Ascending aorta (tissue), 2 donors: ENCODE measurements at places on chromosomes 2 and 18.
A peak's percentile ranks its signal among the peaks of the same experiment; 100 is the strongest.

DNA sequence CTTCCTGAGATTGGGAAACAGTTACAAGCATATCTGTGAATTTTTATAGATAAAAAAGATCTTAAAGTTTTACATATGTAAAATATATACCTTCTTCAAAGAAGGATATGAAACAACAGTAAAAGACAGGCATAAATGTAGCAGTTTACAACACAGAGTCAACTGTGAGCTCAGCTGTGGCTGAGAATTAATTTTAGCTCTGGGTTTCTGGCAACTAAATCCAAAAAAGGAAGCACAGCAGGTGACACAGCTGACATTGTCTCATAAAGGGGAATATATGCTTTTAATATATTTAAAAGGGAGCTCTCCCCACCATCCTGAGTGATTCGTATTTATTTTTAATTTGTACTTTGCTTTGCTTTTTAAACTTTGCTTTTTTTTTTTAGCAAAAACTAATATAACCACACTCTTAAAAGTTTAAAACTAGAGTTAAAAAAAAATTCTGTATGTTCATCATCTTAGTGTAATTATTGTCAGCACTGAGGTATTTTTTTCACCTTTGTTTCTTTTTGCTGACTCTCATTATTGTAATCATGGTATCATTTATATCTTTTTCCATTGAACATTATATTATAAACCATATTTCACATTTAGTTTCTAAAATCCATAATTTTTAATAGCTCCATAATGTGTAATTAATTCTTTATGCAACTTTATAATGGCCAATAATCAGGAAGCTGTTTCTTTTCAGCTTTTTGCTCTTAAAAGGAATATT lies 6.7 kb downstream of the TUBB6 start:
- no peak for DNase-seq

DNA sequence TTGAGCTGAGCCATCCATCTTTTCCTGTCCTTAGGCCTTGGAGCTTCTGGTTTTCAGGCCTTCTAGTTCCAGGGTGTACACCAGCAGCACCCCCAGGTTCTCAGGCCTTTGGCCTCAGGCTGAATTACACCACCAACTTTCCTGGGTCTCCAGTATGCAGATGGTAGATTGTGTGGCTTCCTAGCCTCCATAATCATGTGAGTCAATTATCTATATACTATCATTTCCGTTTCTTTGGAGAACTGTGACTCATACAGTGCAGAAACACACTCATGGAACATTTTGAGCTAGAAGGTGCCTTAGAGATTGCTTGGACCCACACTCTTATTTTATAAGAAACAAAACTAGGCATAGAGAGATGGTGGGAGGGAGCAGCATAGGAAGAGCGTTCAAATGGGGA lies 167.4 kb downstream of the NCK2 start:
- no peak for DNase-seq

- DNase-seq: no peak
Measured at GRCh38 chr2:40103163-40103562, 324.1 kb upstream of the THUMPD2 start.

- no peak for DNase-seq
Measured at GRCh38 chr2:181104512-181105115, 124.2 kb downstream of the UBE2E3 start.

- no peak for DNase-seq
Measured at GRCh38 chr18:79123948-79124347, 54.8 kb downstream of the ATP9B start.

DNA sequence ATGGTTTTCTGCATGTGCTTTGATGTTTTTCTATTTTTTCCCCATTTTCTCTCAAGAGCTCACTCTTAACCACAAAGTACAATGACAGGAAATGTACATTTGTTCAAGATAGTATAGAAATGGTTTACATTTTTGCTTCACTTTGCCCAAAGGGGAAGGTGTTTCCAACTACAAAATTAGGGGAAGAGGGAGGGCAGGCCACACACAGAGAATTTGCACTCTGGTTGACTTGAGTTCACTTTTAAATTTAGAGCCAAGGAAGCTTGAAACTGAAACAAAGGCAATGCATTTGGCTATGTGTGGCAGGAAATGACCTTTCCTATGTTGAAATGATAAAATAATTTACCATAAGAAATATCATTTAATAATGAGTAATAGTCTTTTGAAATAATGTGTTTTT lies 19.1 kb upstream of the VIT start:
- no peak for DNase-seq

- DNase-seq: no peak
Measured at GRCh38 chr18:10705786-10706185, 180.0 kb downstream of the NAPG start.

DNA sequence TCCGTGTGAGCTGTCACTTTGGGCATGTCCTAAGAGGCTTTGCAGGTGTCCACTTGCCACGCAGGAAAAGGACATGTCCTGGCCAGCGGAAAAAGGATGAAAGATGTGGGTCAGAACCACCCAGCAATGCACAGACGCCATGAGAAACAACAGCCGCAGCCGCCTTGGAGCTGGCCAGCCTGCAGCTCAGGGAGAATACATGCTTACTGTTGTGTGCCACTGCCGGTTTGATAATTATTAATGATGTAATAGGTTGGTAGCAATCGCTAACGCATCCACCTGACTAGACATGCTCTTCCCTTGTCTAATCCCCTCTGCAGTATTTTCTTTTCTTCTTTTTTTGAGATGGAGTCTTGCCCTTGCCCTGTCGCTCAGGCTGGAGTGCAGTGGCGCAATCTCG lies 221.7 kb downstream of the HAUS1 start:
- DNase-seq: no peak

DNA sequence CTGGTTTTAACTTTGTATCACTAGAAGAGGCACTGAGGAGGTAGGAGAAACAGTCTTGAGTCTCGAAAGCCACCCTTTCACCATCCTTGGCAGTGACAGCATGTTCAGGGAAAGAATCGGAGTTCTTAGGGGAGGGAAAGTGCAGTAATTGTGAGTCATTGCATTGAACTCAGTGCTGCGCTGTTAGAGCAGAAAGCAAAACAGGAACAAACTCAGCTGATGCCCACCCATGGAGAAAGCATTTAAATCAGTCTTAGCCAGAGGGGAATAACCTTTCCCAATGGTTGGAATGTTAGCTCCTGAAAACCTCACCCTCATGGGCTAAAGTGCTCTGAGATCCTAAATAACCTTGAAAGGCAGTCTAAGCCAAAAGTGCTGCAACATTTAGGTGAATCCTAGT lies 845.6 kb upstream of the CNTNAP5 start:
- no peak for DNase-seq

- no peak for DNase-seq
Measured at GRCh38 chr2:19009510-19009909, 348.9 kb downstream of the OSR1 start.

- peak; percentile 71 for DNase-seq
Measured at GRCh38 chr2:100924520-100925451, 77.3 kb upstream of the RPL31 start.

- no peak for DNase-seq
Measured at GRCh38 chr2:54639609-54640008, 83.9 kb upstream of the EML6 start.

DNA sequence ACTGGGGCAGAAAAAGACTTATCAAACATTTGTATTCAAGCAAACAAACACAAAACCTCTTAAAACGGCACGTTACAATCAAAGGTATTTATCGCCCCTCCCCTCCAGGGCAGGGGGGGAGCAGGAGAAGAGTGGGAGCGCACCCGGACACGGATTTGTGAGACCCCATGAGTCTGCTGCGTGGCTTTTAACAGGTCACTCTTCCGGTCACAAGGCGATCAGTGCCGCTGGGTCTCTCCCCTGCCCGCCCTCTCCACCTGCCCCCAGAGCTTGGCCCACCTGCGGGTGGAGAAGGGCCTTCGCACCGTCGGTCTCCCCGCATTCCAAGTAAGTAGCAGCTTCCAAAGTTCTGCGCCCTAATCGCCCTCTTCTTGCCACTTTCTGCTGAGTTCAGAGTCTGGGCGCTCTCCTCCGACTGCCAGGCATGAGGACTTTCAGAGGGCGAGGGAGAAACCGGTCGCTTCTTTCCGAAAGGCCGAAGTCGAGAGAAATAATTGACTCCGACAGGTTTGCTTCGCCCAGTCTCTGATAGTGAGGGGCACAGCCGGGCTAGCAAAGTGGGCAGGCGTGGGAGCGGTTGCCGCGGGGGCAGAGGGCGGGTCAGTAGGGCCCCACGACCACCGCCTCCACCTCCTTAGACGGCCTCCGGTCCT lies 800 bp downstream of the RPRM start:
- DNase-seq: no peak

- DNase-seq: no peak
Measured at GRCh38 chr18:34809451-34810072, 99.5 kb downstream of the DTNA start.

- DNase-seq: no peak
Measured at GRCh38 chr18:74645679-74646078, 48.0 kb downstream of the ZNF407 start.

DNA sequence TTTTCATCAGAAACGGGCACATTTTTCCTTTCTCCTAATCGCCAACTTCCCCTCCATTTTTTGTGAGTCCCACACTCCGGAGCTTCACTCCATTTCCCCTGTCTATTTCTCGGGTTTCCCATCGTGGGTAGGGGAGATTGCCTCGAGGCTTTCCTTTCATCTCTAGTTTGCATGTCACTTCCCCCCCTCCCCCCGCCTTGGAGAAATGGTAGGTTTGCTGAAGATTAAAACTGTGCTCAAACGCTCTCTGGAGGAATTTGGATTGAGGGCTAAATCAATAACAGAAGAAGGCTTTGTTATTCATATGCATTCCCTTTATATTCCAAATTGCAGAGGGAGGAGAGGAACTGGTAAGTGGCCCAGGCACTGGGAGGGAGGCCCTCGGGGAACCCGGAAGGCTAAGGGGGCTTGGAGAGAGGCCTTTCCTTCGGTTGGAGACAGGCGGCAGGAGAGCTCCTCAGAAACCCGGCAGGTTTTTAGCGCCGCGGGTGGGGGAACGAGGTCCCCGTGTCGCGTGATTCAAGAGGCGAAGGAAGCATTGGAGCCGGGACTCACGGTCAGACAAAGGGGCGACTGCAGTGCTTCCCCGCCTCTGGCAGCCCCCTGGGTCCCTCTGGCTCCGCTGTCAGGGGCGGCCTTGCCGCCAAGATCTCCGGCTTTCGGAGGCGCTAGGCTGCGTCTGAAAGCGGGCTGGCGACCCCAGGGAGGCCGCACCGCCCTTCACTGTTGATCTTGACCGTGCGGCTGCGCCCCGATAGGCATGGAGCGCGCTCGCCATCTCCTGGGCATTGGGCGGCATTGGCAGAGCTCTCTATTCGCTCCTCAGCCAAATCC lies 2.4 kb upstream of the HOXD12 start:
- no peak for DNase-seq

GRCh38 chr2:225600444-225600843 lies 200.9 kb downstream of the NYAP2 start:
- no peak for DNase-seq

- DNase-seq: no peak
Measured at GRCh38 chr2:125086313-125087184, 1061.5 kb downstream of the CNTNAP5 start.

DNA sequence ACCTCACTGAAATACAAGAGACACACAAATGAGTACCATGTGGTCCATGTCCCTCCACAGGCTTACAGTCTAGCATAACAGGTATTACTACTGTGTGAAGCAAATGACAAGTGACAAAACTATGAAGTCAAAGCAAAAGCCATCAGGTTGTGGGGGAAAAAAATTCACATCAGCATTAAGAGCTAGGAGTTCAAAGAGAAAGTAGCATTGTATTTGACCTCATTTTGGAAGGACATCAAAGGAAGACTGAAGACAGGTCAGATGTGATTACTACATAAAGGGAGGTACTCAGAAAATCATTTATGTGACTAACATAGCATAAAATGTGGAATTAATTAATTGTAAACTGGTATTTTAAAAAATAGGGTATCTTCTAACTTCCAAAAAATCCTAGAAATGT lies 224.2 kb downstream of the CDH2 start:
- DNase-seq: no peak

DNA sequence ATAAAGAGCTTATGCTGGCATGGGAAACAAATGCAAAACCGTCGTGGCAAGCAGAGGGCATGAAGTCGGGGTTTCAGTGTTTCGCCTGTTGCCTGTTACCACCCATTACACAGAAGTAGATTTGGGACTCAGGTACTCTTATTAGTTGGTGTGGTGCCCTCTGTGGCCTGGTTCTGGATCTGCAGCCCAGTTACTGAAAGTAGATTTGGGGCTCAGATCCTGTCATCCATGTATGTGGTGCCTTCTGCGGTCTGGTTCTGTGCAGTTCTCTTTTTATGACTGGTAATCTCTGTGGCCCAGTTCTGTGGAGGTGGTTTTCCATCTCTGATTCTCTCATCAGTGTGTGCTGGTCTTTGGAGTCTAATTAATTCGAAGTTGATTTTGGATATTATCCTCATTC lies 45.2 kb downstream of the ADNP2 start:
- no peak for DNase-seq

DNA sequence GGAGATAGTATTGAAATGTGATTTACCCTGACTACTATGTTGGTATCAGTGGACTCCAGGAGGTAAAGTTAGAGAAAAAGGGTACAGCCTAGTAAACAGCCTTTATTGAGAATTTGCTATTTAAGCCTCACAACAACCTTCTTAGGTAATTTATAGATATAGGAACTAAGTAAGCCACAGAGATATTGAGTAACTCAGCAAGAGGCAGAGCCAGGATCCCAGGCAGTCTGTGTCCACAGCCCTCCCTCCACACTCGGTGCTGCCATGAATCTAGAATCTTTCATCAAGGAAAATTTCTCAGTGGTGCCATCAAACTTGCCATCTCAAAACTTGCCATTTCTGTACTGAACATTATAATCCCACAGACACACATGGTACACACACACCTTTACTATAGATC lies 170.9 kb downstream of the CAPN13 start:
- DNase-seq: no peak

- no peak for DNase-seq
Measured at GRCh38 chr2:171390941-171391516, 42.8 kb downstream of the METTL8 start.

DNA sequence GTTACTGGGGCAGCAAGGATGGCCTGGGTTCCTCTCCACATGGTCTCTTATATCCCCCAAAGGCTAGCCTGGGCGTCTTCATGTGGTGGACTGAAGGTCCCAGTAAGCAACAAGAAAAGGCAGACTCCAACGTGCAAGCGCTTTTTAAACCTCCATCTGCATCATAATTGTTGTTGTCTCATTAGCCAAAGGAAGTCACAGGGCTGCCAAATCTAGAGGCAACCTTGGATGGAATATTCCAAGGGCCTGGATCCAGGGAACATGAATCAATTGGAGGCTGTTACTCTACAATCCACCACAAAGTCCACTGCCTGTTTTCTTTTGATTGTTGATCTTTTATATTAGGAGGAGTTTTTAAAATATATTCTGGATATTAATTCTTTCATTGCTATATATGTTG lies 118.8 kb downstream of the SH3RF3 start:
- peak; percentile 65 for DNase-seq

- no peak for DNase-seq
Measured at GRCh38 chr2:138565230-138565598, 63.6 kb downstream of the SPOPL start.

GRCh38 chr2:19028587-19029375 lies 329.6 kb downstream of the OSR1 start:
- DNase-seq: no peak
